ENCODE measurements at places on chromosomes 11 and 22. TPM values are rescaled to one million over a fixed set of nuclear protein-coding genes. Genes with fewer than 3 reads are reported as not detected.

DERL3 gene
- total RNA-seq: 3.1 TPM

SELENOM gene
- 239 TPM for total RNA-seq

OTOG gene
- total RNA-seq: not detected

KREMEN1 gene
- total RNA-seq: 23.8 TPM

TOLLIP gene
- 33.6 TPM for total RNA-seq

GAL3ST1 gene
- not detected for total RNA-seq

PKP3 gene
- 0.09 TPM for total RNA-seq

LRRN4CL gene
- 49.3 TPM for total RNA-seq

MN1 gene
- total RNA-seq: 4.8 TPM

GRCh38 chr22:48098921-48099245 is 1336.4 kb downstream of the TBC1D22A start:
- no peak for DNase-seq

- DNase-seq: no peak
Measured at GRCh38 chr22:43777286-43777685, 34.8 kb downstream of the EFCAB6 start.

DNA sequence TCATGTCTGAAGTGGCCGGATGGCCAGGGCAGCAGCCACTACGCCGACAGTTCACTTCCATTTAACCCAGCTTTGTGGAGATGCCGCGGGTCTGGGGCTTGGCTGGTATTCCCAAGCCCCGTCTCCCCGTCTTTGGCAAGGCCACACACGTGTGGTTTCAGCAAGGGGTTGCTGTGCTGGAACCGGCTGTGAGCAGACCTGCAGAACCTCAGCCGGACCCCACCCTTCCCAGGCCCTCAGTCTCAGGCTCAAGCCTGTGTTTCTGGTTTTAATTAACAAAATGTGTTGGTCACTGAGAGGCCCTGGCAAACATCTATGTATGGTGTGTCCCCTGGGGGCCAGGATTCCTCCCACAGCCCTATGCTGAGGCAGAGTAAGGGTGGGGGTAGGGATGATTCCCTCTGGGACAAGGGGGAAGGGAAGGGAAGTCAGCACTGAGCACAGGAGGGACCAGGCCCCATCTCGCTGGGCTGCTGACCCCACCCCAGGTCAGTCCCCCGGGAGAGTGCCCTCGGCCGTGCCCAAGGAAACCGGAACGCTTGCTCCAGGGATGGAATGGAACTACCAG is 9.3 kb downstream of the OSBPL5 start:
- DNase-seq: no peak

DNA sequence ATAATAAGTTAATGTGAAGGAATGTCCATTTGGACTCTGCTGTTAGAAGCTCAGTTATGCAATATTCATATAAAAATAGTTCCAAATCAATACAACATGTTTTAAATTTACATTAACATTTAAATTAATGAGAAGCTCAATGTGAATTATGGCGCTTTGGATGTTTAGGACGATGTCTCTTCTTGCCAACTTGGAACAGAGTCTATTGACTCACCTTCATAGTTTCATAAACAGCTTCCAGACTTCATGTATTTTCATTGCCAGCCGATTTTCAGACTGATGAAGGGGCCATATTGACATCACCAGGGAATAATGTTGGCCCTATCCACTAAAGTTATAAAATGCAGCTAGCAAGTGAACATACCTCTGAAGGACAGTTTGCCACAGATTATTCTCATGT is 1136.2 kb downstream of the LRRC4C start:
- no peak for DNase-seq

DNA sequence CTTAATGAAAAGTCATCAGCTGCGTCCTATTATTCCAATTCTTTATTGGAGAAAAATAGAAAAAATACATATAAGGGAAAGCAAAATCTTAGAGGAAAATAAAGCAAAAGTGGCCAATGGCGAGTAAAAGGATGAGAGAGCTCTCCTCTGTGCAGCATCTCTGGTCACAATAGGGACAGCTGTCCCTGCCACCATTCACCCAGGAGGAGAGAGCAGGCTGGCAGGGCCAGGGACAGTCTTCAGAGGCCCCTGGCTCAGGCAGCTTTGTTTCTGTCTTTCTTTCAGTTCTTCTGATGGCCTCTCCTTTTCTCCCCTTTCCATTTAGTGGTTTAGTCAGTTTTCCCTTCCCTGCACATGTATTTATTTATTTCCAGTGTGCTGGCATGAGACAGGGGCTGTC is 941.3 kb downstream of the NTM start:
- no peak for DNase-seq

DNA sequence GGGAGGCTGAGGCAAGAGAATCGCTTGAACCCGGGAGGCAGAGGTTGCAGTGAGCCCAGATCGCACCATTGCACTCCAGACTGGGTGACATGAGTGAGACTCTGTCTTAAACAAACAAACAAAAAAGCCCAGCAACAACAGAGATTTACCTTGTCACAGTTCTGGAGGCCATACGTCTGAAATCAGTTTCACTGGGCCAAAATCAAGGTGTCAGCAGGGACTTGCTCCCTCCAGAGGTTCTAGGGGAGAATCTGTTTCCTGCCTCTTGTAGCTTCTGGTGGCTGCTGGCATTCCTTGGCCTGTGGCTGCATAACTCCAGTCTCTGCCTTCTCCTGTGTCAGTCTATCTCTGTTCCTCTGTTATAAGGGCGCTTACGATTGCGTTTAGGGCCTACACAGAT is 1.5 kb downstream of the DDX10 start:
- DNase-seq: no peak

GRCh38 chr11:128689948-128690664 is 3.8 kb upstream of the FLI1 start:
- DNase-seq: no peak

GRCh38 chr11:64998141-64998540 is 1.4 kb upstream of the BATF2 start:
- DNase-seq: no peak

DNA sequence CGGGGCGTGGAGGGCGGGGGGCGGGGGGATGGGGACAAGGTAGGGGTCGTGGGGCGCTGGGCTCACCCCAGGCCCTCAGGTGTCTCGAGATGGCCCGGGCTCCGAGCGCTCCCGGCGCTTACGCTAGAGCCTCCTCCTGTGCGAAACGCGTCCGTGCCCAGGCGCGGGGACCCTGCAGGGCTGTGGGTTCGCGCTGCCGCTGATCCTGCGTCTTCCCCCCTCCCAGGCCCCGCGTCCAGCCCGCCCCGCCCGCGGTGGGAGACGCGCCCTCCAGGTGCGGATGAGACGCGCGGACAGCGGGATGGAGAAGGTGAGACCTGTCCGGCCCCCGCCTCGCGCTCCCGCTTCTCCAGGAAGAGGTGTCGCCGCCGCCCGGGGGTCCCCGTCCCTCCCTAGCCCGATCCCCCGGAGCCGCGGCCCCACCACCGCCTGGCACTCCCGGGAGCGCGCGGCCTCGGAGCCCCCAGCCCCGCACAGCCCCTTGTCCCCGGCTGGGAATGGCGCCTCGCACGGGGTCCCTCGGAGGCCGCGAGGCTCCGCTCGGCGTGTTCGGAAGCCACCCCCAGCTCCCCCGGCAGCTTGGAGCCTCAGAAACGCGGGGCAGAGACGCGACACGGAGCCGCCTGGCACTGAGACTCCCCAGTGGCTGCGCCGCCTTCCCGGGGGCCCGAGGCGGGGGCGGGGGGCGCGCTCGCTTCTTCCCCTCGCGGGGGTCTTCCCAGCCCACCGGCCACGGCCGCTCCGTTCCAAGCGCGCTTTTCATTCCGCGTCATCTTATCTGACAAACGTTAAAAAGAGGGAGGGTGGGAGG is 27.6 kb upstream of the TOLLIP start:
- peak; percentile 21 for DNase-seq

- no peak for DNase-seq
Measured at GRCh38 chr22:26276529-26277160, 107.4 kb downstream of the SEZ6L start.

DNA sequence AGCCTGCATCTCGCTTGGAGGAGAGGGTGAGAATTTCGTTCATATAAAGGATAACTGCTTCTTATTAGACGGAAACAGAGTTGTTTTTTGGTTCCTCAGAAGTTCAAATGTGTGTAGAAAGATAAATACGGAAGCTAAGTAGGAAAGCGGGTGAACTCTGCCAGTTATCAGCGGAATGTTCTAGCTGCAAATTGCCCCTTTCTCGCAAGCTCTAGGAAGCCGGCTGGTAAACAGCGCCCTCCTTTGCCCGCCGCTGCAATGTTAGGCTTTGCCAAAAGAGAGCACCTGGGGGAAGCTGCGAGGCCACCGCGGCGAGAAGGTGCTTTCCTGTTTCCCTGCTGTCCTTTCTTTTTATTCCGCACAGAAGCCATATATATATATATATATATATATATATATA is 67.0 kb downstream of the IGLL5 start:
- DNase-seq: no peak

- DNase-seq: no peak
Measured at GRCh38 chr22:40345815-40346184, 500 bp upstream of the ADSL start.

- DNase-seq: no peak
Measured at GRCh38 chr22:49703990-49704344, 123.7 kb downstream of the BRD1 start.

DNA sequence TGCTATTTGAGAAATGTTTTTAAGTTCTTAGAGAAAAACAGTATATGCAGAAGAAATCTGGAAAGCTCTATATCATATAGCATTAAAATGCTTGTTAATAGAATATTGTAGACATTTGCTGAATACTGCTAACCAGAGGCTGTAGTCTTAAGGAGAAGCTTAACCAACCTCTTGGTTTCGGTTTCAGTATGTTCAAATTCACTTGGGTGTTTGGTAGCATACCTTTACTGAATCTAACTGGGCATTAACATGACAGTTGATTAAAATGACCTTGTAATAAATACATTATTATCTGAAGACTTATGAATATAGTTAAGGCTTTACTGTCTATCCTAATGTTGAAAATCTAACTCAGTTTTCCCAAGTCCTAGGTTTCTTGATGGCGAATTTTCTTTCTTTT is 5.4 kb downstream of the PCF11 start:
- no peak for DNase-seq

GRCh38 chr11:84249344-84250135 is 963.4 kb upstream of the CCDC90B start:
- no peak for DNase-seq

DNA sequence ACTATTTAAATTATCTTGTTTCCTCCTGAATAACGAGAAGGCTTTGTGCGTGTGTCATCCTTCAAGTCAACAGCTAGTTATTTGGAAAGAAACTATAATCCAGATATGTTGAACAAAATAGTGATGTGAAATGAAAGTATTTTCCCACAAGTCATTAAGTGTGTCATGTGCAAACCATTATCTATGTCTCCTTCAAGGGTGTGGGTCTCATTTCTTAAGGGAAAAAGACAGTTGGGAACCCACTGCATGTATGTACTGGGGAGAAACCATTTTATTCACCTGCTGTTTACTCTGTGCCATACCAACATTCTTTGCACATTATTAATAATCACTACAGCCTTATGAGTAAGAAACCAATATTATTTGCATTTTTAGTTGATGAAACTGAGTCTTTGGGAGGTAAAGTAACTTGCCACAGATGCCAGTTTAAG is 145.3 kb upstream of the CTSC start:
- no peak for DNase-seq

- no peak for DNase-seq
Measured at GRCh38 chr11:42234451-42234951, 775.0 kb upstream of the LRRC4C start.

- DNase-seq: no peak
Measured at GRCh38 chr11:112610494-112610893, 349.8 kb upstream of the PLET1 start.

GRCh38 chr22:19788661-19789225 is 28.2 kb downstream of the TBX1 start:
- no peak for DNase-seq

- DNase-seq: no peak
Measured at GRCh38 chr11:70498171-70498571, 99.8 kb downstream of the CTTN start.
